ENCODE measurements at places on chromosomes 11 and 22. TPM values are rescaled to one million over a fixed set of nuclear protein-coding genes. Genes with fewer than 3 reads are reported as not detected.
A peak's percentile ranks its signal among the peaks of the same experiment; 100 is the strongest.

Gene RAG2
- not detected for total RNA-seq

GRCh38 chr11:6572215-6572614, 31.2 kb downstream of the RRP8 start:
- no peak for DNase-seq

Gene CRYBB3
- not detected for total RNA-seq

Gene CALCA
- total RNA-seq: not detected

GRCh38 chr11:4430051-4430450, 19.0 kb upstream of the OR52K2 start:
- DNase-seq: no peak

GRCh38 chr11:12675951-12676711, 1.9 kb downstream of the TEAD1 start:
- no peak for DNase-seq

DNA sequence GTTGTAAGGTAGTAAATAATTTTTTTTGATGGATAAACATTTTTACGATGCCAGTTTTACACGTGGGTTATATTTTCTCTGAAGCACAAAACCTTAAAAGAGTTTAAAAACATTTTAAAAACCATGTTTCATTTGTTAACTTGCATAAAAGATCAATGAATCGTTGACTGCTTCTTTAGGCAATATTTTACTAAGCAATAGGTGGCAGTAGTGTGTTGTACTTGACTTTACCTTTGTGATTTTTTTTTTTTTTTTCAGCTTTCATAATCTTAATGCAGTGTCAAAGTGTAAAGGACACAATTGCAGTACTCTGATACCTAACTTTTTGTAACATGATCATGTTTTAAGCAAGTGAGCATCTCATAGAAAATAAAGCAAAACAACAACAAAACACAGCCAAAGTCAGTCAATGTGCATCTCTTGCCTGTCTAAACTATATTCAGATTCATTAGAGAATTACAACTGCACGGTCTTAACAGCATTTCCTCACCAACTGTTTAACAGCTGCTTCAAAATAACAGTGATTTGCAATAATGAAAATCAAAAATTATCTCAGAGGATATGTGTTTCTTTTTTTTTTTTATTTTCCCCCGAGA, 27.7 kb downstream of the DNAJC24 start:
- no peak for DNase-seq

Gene OR8D1
- not detected for total RNA-seq

DNA sequence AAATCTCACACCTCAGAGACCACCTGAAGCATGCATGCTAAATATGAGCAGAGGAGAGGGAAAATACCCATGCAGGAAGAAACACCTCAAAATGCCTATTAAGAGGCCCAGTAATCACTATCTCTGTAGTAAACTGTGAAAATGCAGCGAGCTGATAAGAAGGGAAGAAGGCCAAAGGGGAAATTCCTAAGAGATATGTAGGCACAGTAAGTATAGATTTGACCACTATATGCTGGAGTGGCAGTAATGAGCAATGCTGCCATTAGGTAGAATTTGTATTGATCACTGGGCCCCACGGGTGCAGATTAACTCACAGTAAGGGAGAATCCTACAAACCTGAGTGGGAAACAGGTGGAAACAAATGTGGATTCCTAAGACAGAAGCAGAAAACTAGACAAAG, 1813.1 kb upstream of the RAG2 start:
- DNase-seq: no peak

- DNase-seq: no peak
Measured at GRCh38 chr22:47954107-47954506, 1191.7 kb downstream of the TBC1D22A start.

- peak; percentile 63 for DNase-seq
Measured at GRCh38 chr11:111422494-111423249, 43.6 kb upstream of the POU2AF1 start.

- no peak for DNase-seq
Measured at GRCh38 chr11:77403211-77403610, 70.7 kb downstream of the PAK1 start.

GRCh38 chr11:112751772-112752171, 209.4 kb upstream of the NCAM1 start:
- DNase-seq: no peak

Gene KRTAP5-6
- total RNA-seq: not detected

- DNase-seq: no peak
Measured at GRCh38 chr11:75678620-75679259, 9.9 kb upstream of the MAP6 start.

Gene PGA5
- total RNA-seq: not detected

- no peak for DNase-seq
Measured at GRCh38 chr11:68988491-68988890, 7.7 kb upstream of the MRGPRD start.

DNA sequence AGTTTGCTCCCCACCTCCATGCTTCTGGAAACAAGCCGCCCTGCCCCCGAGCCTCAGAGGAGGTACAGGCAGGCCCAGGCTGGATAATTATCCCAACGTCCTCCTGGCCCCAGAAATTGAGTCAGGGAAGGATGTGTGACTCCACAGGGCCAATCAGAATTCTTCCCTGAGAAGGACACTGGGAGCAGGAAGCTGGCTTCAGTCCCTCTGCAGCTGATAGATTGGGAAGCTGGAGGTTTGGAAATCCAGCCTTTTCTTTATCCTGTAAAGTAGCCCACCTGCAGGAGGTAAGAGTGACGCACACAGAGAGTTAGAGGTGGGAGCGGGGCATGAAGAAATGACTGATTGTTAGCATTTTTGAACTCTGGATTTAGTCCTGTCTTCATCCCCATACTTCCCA, 97.5 kb upstream of the CD82 start:
- DNase-seq: no peak

- no peak for DNase-seq
Measured at GRCh38 chr11:92295175-92296137, 70.8 kb downstream of the FAT3 start.

- no peak for DNase-seq
Measured at GRCh38 chr11:113464416-113464815, 10.8 kb downstream of the DRD2 start.

DNA sequence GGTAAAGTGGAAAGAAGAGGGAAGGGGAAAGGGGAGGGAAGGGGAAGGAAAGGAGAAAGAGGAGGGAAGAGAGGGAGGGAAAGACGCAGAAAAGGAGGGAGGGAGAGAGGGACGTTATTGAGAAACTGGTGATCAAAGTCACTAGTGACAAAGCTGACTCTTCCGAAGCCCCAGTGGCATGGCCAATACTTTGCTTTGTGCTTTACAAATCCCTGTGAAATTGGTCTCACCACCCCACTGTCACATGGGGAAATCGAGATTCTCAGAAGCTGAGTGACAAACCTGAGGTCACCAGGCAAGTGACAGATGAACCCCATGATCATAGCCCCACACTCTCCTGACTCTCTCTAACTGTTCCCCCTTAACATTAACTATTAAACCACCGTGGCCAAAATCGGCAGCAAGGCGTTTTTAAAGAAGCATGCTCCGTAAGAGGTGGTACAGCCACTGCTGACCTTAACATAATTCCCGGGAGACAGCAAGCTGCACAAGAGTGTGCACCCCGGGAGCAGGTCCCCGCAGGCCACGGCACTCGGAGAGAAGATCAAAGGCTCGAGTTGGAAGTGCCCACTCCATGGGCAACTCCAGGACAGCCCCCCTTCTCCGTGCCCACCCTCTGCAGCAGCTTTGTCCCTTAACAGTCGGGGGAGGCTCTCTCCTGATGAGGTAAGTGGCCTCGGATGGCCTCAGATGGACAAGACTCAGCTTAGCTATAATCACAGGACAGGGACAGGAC, 34.8 kb downstream of the CELSR1 start:
- DNase-seq: no peak

- no peak for DNase-seq
Measured at GRCh38 chr22:23146478-23147205, 1.4 kb downstream of the RAB36 start.

- DNase-seq: no peak
Measured at GRCh38 chr11:117172724-117173421, 5.7 kb upstream of the SIDT2 start.

Gene SLC22A12
- total RNA-seq: not detected

- DNase-seq: no peak
Measured at GRCh38 chr11:8973121-8973520, 8.9 kb upstream of the TMEM9B start.

Gene NPAT
- 46.7 TPM for total RNA-seq

- DNase-seq: no peak
Measured at GRCh38 chr22:42648017-42648367, 1.2 kb downstream of the CYB5R3 start.

DNA sequence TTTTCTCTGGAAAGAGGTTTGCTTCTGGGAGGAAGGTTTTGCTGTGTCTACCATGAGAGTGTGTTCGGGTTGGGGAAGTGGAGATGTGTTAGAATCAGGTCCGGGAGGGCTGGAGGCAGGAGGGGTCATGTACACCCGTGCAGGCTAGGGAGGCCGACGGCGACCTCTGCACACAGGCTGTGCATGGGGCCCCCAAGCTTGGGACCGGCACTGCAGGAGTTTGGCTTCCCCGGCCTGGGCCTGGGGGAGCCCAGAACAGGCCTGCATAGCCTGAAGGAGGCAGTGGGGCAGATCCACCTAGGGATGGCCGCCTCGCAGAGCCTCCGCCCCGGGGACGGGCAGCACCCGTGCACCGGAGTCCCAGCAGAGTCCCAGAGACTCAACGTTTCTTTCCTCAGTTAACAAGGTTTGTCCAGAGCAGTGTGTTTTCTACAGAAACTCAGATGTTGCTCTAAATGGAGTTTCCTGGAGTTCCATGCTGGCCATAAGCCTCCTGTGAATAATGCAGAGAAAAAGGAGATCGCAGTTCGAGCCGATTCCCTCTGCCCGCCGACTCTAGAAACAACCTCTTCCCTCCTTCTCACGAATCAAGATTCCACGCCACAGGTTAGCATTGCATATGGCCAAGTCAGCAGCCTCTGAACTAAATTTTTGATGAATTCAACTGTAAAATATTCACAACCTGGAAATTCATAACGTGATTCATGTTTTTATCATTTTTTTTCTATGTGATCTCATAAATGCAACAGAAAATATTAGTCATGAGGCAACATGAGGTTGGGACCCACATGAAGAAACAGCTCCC, 427.3 kb downstream of the BRD1 start:
- no peak for DNase-seq

Data from activated CD8-positive, alpha-beta T cell treated with anti-CD3 and anti-CD28 coated beads, Interleukin-2, amount 10 ng/mL, durations not matched to agents 7 days and 5 days (primary cell).